Esophagus squamous epithelium (tissue), 5 donors: ENCODE measurements at places on chromosomes 13 and 19.

GRCh38 chr13:93951108-93951507 is 528.4 kb downstream of the DCT start:
- DNase-seq, result no peak

DNA sequence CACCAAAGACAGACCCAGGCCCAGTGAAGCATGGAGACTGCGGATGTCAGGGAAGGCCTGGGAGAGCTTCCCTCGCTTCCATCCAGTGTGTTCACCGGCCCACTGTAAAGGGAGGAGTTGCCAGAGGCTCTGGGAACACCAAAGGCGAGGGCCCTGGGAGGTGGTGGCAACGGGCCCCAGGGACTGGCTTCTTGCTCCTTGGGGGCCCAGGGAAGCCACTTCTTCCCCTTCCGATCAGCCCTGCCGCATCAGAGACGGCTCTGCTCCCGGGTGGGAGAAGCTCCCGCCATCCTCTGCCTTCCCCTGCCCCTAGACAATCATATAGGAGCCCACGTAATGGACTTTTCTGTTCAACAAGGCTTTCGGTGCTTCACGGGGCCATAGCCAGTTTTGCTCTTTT is 83.4 kb upstream of the GPR183 start:
- DNase-seq, result no peak

GRCh38 chr13:52832313-52832712 is 16.1 kb downstream of the PCDH8 start:
- no peak for DNase-seq

- DNase-seq, result no peak
Observed at GRCh38 chr19:38032151-38032550, 125.1 kb downstream of the SIPA1L3 start.

DNA sequence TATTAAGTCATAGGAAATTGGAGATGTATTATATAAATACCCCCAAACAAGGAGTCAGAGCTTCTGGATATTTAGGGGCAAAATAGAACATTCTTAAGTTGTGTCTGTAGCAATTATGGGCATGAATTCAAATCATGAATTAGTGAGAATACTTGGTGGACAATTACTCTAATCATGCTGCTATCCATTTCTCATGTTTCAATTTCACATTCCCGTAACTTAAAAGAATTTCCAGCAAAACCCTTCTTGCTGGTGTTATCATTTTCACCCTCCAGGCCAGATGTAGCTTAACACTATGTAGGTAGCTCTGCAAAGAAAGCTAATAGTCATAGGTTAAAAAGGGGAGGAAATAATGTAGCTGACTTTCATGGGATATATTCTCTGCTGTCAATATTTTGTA is 136.1 kb downstream of the PCDH9 start:
- DNase-seq, result no peak

DNA sequence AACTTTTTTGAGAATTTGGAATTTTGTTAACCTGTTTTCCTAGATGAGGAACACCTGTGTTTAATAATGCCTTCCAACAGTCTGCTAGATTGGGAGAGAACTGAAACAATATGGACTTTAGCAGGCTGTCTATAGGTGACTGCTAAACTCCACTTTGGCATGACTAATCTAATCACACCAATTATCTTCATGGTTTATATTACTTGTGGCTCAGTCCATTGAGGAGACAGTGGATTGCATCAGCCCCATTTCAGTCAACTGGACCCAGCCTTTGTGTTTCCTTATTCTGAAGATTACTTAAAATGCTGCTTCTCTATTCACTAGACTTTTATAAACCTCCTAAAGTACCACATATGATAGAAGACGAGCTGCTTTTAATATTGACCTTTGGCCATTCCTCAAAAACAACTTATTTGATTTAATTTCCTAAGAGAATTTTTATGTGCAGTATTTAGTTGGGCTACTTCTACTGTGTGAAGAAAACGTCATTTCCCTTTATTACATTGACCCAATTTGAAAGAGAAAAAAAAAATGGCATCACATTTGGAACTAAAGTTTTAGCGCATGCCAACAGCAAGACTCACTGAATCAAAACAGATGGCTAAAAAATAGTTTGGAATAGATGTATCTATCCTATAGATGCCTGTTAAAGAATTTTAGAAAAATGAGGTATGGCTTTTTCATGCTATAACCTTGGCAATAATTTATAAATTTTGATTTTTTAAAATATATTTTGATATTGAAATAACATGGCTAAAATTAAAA is 295.8 kb downstream of the NDFIP2 start:
- no peak for DNase-seq

DNA sequence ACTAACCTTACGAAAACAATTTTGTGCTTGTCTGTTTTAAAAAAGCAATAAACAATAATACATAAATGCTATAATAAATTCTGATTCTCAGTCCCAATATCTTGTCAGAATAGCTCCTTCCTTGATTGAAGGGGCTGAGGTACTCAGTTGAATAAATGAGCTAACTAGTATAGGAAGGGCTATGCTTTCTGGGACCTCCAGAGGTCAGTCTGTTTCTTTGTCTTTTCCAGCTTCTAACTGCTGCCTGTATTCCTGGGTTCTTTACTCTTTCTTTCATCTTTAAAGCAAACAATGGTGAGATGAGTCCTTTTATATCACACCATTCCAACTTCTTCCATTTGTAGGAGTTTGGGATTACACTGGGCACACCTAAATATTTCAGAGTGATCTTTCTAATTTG is 1297.0 kb upstream of the ATXN8OS start:
- no peak for DNase-seq

- DNase-seq, result no peak
Observed at GRCh38 chr13:43484432-43485225, 302.1 kb downstream of the ENOX1 start.

DNA sequence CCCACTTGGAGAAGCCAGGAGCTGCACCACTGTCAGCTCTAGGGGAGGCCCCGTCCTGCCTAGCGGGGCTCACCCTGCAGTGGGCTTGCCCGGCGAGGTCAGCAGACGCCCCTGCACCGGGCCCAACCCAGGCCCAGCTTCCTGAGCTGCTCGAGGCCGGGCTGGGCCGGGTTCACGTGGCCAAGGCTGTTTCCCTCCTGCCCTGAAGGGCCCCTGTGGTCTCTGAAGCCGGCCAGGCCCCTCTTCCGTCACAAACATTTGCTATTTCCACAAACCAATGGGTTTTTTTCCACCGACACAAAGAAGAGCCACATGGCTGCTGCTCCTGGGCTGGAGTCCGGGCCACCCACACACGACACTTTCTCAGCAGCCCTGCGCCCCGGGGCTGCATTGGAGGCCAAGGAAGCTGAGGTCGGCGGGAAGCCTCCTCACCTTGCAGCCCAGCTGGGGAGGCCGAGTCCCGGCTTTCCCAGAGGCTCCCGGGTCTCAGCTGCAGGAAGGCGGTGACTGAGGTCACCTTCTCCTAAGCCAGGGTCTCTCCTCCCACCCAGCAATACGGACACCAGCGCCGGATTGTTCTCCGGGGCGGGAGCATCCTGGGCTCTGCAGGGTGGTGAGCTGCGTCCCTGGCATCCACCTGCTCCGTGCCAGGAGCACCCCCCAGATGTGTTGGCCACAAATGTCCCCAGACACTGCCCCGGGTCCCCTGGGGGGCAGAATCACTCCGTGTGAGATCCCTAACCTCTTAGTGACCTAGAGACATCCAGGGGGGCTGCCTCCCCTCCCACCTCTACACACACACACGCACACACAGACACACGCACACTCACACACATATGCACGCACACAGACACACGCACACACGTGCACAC is 80.5 kb downstream of the GADD45B start:
- DNase-seq, result no peak

DNA sequence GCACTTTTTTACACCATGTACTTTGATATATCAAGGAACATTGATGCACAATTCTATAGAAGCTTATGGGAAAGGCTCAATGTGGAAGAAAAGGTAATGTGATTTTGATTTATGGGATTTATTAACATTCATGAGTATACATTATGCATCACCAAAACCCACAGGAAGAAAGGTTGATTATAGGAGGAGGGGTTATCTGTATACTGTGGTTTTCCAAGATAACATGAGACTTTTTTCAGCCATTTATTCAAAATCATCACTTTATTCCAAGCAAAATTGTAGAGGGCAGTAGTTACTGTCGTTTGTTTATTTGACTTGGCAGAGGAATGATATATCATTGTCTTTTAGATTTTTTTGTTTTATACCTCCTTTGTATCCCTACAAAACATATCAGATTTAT is 54.9 kb downstream of the WDFY2 start:
- no peak for DNase-seq

DNA sequence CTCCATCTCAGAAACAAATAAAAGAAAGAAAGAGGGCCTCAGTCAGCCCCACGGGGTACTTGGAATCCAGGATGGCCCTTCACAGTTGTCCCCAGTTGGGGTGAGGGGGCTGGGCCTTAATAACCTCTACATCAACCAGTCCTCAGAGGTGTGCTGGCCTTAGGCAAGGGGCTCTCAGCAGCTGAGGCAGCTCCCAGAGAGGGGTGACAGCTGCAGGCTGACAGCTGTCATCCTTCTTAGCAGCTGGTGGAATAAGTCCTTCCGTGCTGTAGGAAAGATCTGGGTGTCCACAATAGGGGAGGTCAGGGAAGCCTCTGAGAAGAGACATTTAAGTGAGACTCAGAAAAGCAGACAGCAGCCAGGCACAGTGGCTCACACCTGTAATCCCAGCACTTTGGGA is 7.4 kb downstream of the BCAM start:
- no peak for DNase-seq

DNA sequence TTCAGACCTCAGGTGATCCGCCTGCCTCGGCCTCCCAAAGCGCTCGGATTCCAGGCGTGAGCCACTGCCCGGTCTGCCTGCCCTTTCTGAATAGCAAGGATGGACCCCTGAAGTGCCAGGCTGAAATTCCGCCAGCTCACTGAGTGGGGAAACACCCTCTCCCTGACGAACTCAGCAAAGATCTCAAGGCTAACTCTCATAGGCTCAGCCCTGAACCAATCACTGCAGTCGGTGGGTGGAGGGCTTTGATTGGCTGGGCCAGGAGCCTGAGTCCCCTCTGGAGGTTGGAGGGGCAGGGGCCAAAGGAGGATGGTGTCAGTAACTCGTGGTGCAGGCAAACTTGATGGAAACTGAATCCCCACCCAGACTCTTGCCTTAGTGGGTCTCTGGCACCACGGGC is 11.2 kb upstream of the COMP start:
- DNase-seq, result no peak

GRCh38 chr13:80296638-80297037 is 44.3 kb downstream of the SPRY2 start:
- no peak for DNase-seq

GRCh38 chr13:39451860-39452301 is 151.1 kb downstream of the LHFPL6 start:
- no peak for DNase-seq

DNA sequence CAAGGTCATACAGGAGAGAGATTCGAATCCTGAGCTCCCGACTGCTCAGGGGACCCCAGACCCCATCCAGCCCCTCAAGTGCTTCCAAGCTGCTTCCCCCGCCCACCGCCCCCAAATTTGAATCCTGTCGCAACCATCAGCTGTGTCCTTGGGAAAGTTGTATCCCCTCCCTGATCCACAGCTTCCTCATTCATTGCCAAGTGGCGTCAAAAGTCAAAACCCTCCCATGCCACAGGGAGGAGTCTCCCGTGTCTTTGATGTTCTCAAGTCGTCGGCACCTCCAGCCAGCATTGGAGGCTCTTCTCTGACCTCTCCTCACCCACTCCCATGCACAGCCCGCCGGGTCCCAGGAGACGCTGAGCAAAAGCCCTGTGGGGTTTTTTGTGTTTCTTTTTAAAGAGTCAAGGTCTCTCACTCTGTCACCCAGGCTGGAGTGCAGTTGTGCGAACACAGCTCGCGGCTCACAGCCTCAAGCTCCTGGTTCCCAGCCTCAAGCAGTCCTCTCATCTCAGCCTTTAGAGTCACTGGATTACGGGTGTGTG is 2.8 kb upstream of the IFI30 start:
- no peak for DNase-seq

- DNase-seq, result no peak
Observed at GRCh38 chr13:113288880-113289279, 8.2 kb upstream of the LAMP1 start.

DNA sequence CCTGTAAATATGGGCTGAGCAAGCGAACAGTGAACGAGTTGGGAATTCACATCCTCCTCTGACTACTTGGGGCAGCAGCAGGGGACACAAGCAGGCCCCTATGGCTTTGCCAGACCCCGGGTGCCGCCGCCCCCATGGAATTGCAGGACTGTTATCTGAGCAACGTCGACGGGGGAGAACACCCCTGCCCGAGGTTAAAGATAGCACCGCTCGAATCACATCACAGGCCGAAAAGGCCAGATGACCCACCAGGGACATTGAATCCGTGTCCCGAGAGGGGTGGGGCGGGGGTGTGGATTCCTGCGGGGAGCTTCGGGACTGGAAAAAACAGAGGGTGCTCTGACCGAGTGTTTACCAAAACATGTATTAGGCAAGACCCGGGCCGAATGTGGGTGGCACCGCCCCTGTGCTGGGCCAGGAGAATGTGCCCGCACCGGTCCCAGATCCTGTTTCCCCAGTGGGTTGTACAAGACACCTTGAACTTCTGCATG is 9.1 kb downstream of the FEM1A start:
- no peak for DNase-seq

- no peak for DNase-seq
Observed at GRCh38 chr19:48630296-48631063, 6.7 kb downstream of the DBP start.

DNA sequence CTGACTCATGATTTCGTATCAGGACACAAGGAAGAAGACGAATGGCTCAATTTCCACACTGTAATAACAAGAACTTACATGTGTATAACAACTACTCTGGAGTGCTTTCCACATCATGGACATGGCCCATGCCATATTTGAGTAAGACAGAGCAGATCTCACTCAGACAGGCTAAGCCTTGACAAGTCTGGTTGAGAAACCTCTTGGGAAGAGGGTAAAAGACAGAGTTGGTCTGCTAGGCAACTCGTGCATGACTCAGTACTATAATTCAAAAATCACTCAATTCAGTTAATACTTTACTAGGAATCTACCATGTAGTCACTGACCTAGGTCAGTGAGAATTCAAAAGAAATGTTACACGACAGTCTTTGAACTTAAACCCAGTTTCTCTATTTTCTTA is 5.7 kb upstream of the THSD1 start:
- no peak for DNase-seq

- no peak for DNase-seq
Observed at GRCh38 chr19:13150931-13151604, 857 bp downstream of the IER2 start.

- no peak for DNase-seq
Observed at GRCh38 chr19:4391701-4392483, 8.5 kb downstream of the SH3GL1 start.

DNA sequence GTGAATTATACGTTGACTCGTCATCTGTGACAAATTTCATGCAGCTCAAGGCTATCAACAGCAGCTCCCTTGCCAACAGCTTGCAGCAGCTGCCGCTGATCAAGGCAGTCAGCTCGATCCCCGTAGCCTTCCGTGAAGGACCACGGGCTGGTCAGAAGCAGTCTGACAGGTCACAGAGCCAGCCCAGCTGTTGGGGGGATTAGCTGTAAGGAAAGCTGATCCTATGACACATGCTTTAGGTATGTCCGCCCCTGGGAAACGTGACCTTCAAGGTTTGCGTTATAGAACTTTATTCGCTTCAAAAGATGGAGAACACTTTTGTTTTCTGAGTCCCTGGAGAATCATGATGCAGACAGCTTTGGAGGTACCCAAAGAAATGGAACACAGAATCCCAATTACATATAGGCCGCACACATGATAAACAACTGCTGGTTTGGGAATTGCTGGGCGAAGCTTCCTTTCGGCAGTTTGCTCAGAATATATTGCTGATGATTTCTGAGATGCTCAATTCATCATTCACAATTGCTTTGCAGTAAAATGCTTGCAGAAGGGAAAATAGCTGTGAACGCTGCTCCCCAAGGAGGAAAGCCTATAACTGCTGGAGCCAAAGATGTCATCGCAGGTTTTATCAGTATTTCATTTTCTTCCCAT is 62.6 kb upstream of the USP29 start:
- DNase-seq, result no peak

GRCh38 chr19:18282788-18283141 is 1.3 kb upstream of the JUND start:
- DNase-seq, result no peak
